ENCODE measurements at places on chromosomes 12 and 14.
A peak's percentile ranks its signal among the peaks of the same experiment; 100 is the strongest.

DNA sequence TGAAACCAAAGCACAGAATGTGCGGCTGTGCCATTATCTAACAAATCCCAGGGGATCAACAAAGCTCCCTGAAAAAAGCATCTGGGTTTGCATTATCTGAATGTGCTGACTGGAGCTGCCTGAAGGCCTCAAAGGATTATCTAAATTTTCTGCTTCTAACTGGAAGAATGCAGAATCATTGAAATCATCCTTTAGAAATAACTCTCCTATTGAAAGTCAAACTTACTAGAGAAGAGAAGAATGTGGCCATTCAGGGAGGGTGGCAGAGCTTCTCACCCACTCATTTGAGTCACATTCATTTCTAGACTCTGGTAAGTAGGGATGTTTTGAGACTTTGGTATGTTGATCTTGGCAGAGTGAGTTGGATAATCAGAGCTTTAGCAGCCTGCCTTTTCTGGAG, 220.6 kb upstream of the RGS6 start:
- DNase-seq, result no peak

- DNase-seq, result no peak
Observed at GRCh38 chr12:108333898-108334699, 5.0 kb downstream of the CMKLR1 start.

DNA sequence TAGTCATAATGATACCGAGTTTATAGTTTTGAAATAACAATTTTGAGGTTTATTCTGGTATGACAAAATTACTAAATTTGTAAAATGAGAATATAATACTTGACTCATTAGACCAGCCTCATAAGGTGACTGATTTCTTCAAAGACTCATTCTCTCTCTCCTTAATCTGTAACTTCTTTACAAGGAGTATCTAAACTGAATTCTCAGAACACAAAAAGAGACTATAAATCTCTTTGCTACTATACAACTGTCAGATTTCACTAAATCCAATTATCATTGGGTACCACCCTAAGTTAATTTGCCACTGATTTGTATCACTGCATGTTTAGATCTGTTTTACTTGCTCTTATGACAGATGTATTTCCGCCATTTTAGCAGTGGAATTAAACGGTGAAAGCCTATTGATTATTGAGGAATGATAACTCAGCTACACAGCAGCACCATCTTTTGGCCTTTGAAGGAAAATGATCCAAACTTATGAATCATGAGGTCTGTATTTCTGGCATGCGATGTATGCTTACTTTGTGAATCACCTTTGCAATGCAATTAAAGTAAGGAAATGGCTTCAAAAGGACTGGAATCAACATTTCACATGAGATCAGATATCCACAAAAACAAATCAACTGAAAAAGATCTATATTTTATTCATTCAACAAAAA, 161.2 kb downstream of the RERGL start:
- DNase-seq, result no peak

GRCh38 chr14:91947475-91948184, at the start of gene FBLN5:
Gene FBLN5, minus strand, starts transcription at chr14:91947694. Its CDS starts 465 bp downstream, at chr14:91947229.
- peak; percentile 8 for DNase-seq

DNA sequence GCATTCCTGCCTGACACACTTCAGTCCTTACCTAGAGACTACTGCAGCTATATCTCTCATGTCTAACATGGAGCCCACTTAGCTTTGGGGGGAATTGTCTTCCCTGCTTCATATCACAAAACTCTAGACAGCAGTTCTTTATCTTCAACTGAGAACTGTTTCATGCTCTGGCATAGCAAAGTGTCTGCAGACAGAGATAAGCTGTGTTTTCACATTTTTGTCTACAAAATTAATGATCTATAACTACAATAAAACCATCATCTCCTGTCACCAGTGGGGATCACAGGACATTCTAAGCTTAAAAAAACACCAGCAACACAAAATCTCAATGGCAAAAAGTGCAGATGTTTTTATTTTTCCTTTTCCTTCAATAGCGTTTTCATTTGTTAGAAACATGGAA, 137.1 kb upstream of the VRK1 start:
- no peak for DNase-seq

GRCh38 chr12:55250944-55251343, 6.5 kb downstream of the OR6C74 start:
- no peak for DNase-seq

- no peak for DNase-seq
Observed at GRCh38 chr12:113145720-113146551, 3.6 kb upstream of the CFAP73 start.

Data from stimulated activated CD4-positive, alpha-beta T cell treated with anti-CD3 and anti-CD28 coated beads, Interleukin-1b, Interleukin-23, amount 100 ng/mL, for 4 hours (primary cell).